RCC 7860 (cell line): ENCODE measurements at places on chromosomes 16 and 17.

GRCh38 chr17:78957128-78957527 lies 22.6 kb downstream of the LGALS3BP start:
- peak; percentile 51 for DNase-seq

- DNase-seq: no peak
Observed at GRCh38 chr17:33318241-33318640, 25.1 kb upstream of the ASIC2 start.

DNA sequence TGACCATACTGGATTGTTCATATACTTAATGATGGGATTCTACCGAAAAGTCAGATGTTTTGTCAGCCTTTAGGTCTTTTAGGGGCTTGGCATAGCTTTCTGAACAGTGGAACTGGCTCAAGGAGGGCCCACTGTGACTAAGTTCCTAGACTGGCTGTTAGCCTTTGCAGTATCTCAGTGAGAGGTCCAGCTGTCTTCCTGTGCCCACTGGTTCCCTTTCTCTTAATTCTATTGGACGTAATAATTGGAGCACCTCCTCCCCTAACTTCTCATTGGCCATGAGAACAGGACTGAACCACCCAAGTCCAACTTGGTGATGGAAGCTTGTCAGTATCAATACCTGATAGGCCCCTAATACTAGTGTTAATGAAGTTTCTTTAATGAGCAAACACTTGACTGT lies 13.5 kb downstream of the KPNA2 start:
- no peak for DNase-seq

GRCh38 chr17:21678393-21679081 lies 13.8 kb upstream of the KCNJ18 start:
- DNase-seq: no peak

DNA sequence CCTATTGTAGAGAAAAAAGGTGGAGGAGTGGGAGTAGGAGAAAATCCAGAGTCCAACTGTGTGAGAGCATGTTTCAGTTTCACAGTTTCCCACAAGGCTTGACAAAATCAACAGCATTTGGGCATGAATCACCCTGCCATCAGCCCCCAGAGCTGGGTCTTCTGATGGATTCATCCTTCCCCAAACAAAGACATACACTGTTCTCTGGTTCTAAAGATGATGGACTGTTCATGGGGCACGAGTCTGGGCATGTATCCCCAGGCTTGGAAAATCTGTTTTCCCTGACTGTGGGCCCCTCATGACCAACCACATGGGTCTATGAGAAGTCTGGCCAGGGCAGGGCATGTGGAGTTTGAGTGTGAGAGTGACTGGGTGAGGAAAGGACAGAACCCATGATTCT lies 210.4 kb upstream of the IRX5 start:
- DNase-seq: no peak

DNA sequence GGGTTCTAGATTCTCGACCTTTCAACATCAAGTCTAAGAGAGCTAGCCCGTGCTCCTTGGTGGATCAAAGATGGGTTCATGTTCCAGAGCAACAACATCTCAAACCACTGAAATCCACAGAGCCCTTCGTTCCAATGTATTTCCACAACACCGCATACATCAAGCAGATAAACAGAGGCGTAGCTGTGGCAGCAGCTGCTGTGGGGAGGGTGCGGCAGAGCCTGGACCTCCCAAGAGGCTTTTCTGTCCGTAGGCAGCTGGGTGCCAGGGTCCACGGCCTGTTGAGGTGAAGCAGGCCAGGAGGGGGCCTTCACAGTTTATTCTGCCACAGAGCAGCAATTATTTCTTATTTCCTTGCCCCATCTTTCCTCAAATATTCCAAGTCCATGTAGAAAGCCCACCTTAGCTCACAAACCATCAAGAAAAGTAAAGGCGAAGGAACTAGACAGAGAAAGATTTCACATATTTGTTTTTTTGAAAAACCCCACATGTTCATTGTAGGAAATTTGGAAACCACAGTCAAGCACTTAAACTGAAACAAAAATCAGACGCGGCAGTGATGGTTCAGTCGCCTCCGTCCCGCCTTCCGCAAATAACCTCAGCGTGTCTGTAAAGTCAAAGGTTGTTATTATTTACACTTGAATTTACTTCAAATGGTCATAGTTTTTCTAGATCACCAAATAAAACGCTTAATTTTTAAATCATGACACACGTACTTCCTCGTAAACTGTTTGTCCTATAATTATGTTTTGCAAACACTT lies 144.6 kb upstream of the FOXF1 start:
- DNase-seq: no peak

GRCh38 chr16:30896261-30896888 lies at the start of gene CTF1:
Gene CTF1, plus strand, starts transcription at chr16:30896614. Its CDS starts 30 bp downstream, at chr16:30896644.
- no peak for DNase-seq

GRCh38 chr17:5785867-5786509 lies 201.7 kb upstream of the NLRP1 start:
- peak; percentile 84 for DNase-seq

GRCh38 chr16:72291531-72291981 lies 119.6 kb upstream of the PMFBP1 start:
- peak; percentile 87 for DNase-seq

- no peak for DNase-seq
Observed at GRCh38 chr16:27551036-27551435, 1.1 kb downstream of the KATNIP start.

DNA sequence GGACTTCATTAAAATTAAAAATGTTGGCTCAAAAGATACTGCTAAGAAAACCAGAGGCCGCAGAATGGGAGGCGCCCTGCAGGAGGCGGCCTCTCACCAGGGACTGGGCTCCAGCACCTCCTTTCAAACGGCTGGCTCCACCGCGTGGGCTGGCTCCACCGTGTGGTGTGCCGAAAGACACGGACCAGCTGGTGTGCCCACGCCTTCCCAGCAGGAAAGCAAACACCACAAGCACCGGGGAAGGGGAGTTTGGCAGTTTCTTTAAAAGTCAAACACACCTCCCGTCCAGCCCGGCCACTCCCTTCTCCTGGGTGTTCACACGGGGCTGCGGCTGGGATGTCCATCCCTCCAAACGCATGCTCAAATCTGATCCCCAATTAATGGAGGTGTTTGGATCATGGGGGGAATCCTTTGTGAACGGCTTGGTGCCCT lies 13.9 kb downstream of the HAGH start:
- DNase-seq: peak; percentile 26

- DNase-seq: no peak
Observed at GRCh38 chr17:5264893-5265292, 17.2 kb upstream of the RABEP1 start.

DNA sequence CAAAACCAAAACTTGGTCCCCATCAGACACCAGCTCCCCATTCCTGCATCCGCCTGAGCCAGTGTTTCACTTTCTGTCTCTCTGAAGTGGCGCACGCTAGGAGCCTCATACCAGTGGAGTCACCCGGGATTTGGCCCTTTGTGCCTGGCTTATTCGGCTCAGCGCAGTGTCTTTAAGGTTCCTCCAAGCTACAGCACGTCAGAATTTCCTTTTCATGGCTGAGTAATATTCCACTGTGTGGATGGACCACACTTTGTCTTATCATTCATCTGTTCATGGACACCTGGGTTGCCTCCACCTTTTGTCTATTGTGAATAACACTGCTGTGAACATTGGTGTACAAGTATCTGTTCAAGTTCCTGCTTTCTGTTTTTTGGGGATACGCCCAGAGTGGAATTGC lies 45.2 kb upstream of the CHMP6 start:
- no peak for DNase-seq

- no peak for DNase-seq
Observed at GRCh38 chr17:44793885-44794842, 35.4 kb downstream of the ADAM11 start.

DNA sequence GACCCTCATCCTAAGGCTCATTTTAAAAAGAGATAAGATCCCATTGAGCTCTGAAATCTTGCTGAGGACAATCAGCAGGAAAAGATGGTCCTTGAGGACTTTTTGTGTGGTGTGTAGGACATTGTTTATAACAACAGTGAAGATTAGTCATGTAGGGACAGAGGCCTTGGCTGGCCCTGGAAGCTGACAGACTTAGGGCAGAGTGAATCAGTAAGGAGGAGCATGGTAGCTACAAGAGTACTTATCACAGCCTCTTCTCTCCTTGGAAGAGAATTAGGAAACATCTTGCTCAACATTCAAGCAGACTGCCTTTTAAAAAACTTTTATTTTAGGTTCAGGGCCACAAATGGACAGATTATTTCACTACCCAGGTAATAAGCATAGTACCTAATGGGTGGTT lies 665.9 kb upstream of the SALL1 start:
- DNase-seq: no peak

DNA sequence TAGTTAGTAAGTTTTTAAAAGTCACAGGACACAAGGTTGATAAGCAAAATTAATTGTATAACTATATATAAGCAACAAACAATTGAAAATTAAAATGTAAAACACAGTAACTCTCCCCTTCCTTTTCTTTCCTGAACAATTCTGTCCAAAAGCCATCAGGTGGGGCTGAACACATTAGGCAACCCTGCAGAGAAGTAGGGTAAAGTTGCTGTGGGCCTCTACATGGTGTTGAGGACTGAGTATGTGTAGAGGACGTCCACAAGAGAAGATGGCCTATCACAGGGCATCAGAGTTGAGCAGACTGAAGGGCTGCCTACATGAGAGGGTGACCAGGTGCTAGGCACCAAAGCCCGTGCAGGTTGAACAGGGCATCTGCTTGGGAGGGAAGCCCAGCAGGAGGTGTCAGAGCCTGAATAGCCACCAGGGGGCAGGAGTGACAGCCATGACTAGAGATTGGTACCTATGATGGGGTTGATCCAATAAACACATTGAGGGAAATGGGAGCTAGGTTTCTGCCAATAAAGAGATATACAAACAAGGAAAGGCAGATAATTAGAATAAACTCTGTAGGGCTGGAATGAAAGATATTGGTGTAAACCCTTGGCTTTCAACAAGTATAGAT lies 415.1 kb downstream of the NPIPA8 start:
- DNase-seq: no peak

- DNase-seq: no peak
Observed at GRCh38 chr17:74945543-74945942, 9.8 kb downstream of the OTOP3 start.

DNA sequence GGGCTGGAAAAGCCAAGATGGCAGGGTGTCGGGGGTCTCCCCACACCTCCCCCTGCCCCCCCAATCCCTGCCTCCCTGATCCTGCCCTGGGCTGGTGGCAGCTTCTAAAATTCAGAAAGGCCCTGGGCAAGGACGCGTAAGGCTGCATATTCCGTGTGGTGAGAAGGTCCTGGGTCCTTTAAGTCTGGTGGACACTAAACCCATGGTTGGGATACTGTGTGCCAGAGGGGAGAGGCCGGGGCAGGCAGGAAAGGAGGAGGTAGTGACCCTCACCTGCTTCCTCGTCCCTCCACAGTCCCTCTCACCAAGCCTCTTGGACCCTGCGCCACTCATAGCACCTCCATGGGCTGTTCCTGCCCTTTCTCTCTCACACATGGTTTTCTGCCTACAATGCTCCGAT lies 28.8 kb downstream of the PRKAR1A start:
- DNase-seq: no peak

GRCh38 chr17:801660-802059 lies 19.5 kb downstream of the MRM3 start:
- peak; percentile 63 for DNase-seq

- DNase-seq: no peak
Observed at GRCh38 chr16:50036426-50036825, 11.4 kb downstream of the CNEP1R1 start.

DNA sequence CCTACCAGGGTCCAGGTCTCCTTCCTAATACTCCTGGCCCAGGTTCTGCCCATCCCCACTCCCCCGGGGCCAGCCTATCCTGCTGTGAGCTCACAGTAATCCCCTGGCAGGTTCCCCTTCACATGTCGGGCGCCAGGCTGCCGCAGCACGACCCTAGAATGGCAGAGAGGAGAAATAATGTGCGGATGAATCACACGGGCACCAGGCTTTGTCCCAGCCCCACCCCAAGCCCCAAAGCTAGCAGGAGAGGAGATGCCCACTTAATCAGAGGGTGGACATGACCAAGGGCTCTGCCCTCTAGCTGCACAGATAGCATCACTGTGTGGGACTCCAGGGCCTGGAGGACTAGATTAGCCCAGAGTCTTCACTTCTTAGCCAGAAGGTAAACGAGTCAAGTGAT lies 39.5 kb downstream of the ST3GAL2 start:
- DNase-seq: no peak

GRCh38 chr17:732902-733720 lies 715 bp downstream of the TLCD3A start:
- DNase-seq: peak; percentile 25

- DNase-seq: peak; percentile 84
Observed at GRCh38 chr17:49913226-49914095, 55.5 kb upstream of the DLX4 start.

GRCh38 chr16:74035816-74036215 lies 260.8 kb upstream of the PSMD7 start:
- DNase-seq: no peak

- no peak for DNase-seq
Observed at GRCh38 chr17:5352681-5353289, 66.7 kb downstream of the NUP88 start.

DNA sequence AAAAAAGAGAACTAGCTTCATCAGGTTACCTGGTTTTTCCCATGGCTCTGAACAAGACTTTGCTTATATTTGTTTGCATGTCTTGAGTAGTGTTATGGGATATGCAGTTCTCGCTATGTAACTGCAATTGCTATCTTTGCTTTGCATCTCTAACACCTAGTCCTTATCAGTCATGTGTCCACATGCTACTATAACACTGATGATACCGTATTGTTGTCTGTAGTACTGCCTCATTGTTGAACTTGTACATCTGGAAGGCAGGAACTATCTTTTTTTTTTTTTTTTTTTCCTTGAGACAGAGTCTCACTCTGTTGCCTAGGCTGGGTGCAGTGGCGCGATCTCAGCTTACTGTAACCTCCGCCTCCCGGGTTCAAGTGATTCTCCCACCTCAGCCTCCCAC lies 2.5 kb downstream of the PSME3 start:
- DNase-seq: no peak

- DNase-seq: no peak
Observed at GRCh38 chr17:73644145-73645049, at the start of gene SDK2. Gene SDK2, minus strand, starts transcription at chr17:73644445. Its CDS starts 357 bp downstream, at chr17:73644088.

DNA sequence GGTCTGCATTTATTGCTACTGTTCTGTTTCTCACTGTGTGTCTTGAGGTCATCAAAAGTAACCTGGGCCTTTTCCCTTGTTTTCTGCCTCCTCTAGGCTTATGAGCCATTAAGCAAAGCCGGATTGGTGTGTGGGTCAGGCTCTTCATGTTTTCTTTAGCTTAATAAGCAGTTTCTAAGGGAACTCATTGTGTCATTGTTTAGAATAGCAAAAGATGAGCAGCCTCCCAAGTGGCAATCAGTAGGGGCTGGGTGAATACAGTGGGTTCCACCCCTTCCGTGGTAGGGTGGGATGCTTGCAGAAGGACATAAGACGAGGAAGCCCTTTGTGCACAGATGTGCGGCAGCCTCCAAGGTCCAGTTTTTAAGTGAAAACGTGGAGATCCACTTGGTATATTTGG lies 34.5 kb downstream of the ABCC1 start:
- DNase-seq: no peak

GRCh38 chr16:85500220-85500619 lies 112.9 kb upstream of the GSE1 start:
- no peak for DNase-seq
